ENCODE measurements at places on chromosomes 3 and 15. TPM values are rescaled to one million over a fixed set of nuclear protein-coding genes. Genes with fewer than 3 reads are reported as not detected.

NME9 gene
- total RNA-seq, result not detected

ADCY5 gene
- total RNA-seq, result 155 TPM

ANKUB1 gene
- total RNA-seq, result not detected

NANOGP8 gene
- not detected for total RNA-seq

CCDC9B gene
- total RNA-seq, result 139 TPM

ZIC1 gene
- total RNA-seq, result not detected

GRCh38 chr3:37971467-37971866 is 19.1 kb upstream of the VILL start:
- DNase-seq, result no peak

DNA sequence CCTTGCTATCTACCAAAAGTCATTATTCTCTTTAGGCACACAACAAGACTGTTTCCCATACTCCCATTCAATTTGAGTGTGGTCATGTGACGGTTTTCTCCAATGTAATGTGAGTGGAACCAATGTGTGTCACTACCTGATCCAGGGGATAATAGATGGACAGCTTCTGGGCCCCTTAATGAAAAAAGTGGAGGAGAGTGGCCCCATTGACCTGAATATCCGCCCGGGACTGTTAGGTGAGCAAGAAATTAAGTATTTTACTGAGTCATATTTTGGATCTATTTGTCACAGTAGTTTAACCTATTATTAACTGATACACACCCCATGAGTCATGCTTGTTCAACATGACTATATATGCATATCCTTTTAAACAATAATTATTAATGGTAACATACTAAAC is 15.1 kb upstream of the ARID3B start:
- no peak for DNase-seq

- DNase-seq, result no peak
Observed at GRCh38 chr3:179512378-179512777, 50.3 kb upstream of the ACTL6A start.

GRCh38 chr15:63484433-63485186 is 19.8 kb upstream of the USP3 start:
- no peak for DNase-seq

DNA sequence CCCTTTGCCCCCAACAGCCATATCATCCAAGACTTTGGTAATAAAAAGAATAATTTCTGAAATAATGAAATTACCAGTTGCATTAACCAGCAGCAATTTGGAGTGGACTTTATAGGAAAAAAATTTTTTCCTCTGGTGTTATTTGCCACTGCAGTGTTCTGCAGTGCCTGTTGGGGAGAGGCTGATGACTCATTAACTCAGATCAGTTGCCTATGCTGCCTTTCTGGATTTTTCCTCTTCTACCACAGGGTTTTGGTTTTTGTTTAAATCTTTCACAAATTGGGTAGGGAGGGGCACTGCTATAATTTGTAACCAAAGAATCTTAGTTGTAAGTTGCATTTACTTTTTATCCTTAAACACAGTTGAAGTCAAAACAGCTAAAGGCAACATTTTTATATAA is 22.7 kb downstream of the ATP6V1A start:
- no peak for DNase-seq

DNA sequence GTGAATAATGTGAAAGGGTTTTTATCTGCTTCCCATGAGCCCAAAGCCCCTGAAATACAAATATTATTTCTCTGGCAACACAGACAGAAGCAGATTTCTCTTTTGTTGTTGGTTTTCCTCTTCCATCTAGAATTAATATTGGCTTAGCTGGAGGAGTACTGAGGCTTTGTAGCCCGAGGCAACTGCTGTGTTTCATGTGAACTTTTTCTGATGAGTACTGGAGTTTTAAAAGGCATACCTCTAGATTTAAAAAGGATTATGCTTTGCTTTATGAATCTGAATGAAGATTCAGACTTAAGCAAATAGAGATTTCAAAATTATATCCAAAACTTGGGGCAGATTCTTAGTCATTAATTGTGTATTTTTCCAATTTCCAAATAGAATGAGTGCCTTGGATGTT is 50.9 kb downstream of the IQCH start:
- DNase-seq, result no peak

DNA sequence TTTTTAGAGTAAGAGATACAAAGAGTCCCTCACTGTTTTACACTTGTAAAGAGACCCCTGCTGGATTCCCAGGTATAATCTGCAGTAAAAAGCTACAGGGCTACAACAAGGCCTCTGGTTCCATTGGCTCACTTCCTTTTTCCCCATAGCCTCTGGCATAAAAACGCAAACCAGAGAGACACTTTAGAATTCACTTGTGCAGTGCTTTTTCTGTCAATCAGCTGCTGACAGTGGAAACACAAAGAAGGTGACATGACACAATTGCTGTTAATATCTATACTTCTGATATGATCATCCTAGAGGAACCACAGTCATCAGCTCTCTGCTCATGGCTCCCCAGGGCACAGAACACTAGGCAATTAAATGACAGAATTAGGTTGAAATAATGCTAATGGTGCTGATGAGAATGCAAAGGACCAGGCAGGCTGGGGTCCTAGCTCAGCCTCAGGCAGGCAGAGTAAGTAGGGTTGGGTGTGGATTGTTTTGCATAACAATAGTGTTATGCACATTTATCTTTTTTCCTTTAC is 667.9 kb upstream of the CFAP20DC start:
- DNase-seq, result no peak

GRCh38 chr3:151209654-151210053 is 6.6 kb upstream of the GPR171 start:
- no peak for DNase-seq

- DNase-seq, result no peak
Observed at GRCh38 chr3:166248784-166249183, 411.6 kb upstream of the BCHE start.

Measured in heart right ventricle (tissue), 16 donors.